Activated T-cell treated with anti-CD3 and anti-CD28 coated beads, Interleukin-2, amount 50 U/mL, for 24 hours (primary cell): ENCODE measurements at places on chromosomes 5 and 9.

DNA sequence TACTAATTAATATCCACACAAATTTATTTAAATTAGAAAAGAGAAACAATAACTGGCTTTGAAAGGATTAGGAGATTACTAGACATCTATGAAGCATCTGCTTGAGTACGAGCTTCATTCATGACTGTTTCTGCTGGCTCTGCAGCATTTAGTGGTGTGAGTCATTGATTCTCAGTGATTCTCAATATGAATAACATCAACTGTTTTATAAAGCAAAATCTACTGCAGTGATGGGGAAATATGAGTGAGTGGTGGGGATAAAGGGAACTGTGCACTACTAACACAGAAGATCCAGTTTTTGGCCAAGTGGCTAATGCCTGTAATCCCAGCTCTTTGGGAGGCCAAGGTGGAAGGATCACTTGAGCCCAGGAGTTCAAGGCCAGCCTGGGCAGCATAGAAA is 8.4 kb downstream of the FNBP1 start:
- no peak for DNase-seq

DNA sequence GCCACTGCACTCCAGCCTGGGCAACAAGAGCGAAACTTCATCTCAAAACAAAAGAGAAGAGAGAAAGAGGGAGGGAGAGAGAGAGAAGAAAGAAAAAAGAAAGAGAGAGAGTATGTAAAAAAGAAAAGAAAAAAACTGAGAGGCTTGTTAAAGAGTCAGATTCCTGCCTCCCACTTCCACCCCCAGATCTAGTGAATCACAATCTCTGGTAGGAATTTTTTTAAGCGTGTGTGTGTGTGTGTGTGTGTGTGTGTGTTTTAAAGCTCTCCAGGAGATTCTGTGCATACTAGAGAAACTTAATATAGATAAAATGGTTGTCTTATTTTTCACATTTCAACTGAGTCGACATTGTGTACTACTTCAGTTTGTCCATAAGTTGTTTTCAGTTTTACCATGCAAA is 32.0 kb downstream of the SAR1B start:
- no peak for DNase-seq

DNA sequence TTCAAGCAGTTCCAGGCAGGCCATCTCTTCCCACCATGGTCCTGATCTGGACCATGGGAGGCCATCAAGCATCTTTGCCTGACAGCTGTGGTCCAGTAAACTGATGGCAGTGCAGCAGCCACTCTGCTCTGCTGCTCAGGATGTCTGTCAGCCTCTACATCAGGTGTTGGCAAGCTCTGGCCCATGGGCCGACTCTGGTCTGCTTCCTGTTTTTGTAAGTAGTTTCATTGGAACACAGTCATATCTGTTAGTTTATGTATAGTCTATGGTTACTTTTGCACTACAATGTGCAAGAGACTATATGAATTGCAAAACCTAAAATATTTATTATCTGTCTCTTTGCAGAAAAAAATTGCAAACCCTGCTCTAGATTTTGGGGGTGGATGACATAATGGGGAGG is 225.0 kb downstream of the KCTD16 start:
- DNase-seq: no peak

GRCh38 chr5:58457050-58457449 is 2.8 kb downstream of the PLK2 start:
- DNase-seq: no peak

GRCh38 chr9:20379804-20380225 is 242.5 kb downstream of the MLLT3 start:
- DNase-seq: no peak

- peak; percentile 69 for DNase-seq
Observed at GRCh38 chr5:151151793-151152192, 5.8 kb downstream of the ANXA6 start.

GRCh38 chr9:237858-238345 is 23.2 kb downstream of the DOCK8 start:
- DNase-seq: no peak
